ENCODE measurements at places on chromosomes 6 and 20.

GRCh38 chr6:158026054-158026900 is 44.6 kb downstream of the SYNJ2 start:
- peak; percentile 87 for DNase-seq

- DNase-seq = no peak
Measured at GRCh38 chr20:23226612-23227265, 123.9 kb upstream of the NXT1 start.

DNA sequence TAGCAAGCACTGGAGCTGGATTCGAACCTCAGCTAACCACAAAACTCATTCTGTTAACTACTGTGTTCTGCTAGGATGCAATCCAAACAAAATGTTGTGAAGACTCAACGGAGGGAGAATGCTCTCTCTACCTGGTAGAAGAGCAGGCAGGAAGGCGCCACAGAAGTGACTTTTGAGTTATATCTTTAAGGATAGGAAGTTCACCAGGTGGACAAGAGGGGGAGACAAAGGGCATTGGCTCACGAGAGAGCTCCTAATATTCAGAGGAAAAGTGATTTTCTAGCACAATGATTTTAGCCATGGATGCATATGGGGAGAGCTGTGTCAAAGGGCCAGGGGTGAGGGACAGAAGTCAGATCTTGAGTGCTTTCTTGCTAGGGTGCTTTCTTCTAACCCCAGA is 108.4 kb upstream of the MAFB start:
- peak; percentile 36 for DNase-seq

GRCh38 chr6:148423133-148423532 is 80.5 kb downstream of the SASH1 start:
- no peak for DNase-seq

DNA sequence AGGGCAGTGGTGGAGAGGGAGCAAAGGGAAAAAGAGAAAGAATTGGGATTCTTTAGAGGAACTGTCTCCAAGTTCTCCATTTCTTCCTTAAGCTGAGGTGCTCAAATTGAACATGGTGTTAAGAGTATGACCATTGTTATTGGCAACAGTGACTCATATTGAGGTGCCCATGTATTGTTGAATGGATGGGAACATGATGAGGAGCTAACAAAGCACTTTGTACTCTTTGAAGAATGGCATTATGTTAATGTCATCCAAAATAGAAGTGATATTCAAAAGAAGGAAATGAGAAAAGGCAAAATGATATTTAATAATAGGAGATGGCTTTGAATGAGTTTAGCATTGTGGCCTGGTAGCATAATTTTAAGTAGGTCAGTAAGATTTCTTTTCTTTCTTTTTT is 261.1 kb downstream of the QKI start:
- DNase-seq = no peak

DNA sequence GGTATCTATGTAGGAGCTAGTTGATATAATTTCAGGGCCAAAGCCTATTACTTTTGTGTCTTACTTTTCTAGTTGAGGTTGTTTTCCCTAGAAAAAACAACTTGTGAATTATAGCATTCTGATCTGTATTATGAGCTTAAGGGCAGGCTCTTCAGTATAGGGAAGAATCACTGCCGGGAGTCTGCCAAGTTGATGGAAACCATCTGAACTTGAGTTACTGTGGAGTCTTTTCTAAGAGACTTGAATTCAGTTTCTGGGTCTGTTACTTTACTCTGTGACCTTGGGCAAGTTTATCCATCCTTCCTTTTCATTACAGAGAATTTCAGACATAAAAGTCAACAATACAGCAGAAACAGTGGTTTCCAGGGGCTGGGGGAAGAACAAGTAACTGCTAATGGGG is 2.1 kb upstream of the CASS4 start:
- no peak for DNase-seq

DNA sequence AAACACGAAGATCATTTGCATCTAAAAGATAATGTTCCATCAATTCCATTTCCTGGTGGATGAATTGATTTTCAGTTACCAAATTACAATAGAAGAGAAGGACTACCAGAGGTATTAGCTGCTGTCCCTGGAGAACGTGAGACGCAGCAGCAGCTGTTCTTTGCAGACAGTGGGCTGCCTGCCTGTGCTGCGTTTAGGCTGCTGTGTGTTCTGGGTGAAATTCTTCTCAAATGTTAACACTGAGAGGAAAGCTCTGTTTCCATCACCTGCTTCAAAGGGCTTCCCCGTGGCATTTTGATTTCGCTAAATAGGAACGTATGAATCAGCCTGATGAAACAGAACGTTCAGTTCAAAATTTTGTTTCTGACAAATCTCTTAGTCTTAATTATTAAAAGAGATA is 362.2 kb downstream of the C6orf118 start:
- no peak for DNase-seq

- peak; percentile 61 for DNase-seq
Measured at GRCh38 chr6:1316489-1316971, 4.6 kb downstream of the FOXQ1 start.

DNA sequence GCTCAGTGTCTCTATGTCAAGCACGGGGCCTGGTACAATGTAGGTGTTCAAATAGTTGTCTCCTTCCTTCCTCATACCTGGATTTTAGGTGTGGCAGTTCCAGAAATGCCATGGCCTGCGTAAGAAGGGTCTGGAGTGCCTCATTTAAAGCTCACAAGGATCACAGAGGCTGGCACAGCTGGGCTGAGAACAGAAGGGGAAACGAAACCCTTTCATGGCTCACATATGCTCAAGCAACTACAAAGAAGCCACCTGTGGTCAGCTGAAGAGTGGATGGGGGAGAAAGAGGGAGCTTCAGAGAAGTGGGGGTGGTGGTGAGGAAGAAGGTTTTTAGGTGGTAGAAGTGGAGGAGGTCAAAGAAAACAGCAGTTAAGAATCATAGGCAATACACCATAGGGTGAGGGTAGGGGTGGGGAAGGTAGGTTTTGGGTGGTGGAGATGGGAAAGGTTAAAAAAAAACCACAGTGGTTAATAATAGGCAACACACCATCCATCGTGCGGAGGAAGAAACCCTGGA is 17.0 kb upstream of the TOP1 start:
- DNase-seq = no peak

DNA sequence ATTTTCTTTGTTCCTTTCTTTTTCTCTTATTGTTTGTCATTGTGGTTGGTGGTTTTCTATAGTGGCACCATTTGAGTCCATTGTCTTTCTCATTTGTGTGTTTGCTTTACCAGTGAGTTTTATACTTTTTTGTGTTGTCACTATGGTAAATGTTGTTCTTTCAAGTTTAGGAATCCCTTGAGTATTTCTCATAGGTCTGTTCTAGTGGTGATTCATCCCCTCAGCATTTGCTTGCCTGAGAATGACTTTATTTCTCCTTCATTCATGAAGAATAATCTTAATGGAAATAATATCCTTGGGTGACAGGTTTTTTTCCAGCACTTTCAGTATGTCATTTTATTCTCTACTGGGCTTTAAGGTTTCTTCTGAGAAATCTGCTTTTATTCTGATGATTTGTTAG is 209.2 kb upstream of the ASCC3 start:
- DNase-seq = no peak

DNA sequence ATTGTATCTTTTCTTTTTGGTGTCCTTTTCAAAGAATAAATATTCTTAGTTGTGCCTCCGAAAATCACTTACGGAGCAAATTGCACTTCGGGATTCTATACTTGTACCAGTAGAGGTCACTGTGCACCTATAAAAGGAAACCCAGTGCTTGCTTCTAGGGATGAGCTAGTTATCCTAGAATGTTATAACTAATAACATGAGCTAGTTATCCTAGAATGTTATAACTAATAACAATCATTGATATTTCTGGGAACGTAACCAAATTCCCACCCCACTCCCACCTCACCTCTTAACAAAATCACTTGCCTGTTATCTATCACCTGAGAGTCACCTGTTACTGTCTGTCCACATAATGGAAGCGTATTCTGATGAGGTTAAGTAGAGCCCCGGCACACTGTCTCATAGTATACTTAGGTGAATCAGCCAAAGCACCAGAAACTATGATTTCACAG is 126.9 kb upstream of the TIAM2 start:
- DNase-seq = no peak
